ENCODE measurements at places on chromosomes 16 and 17. TPM values are rescaled to one million over a fixed set of nuclear protein-coding genes. Genes with fewer than 3 reads are reported as not detected.
A peak's percentile ranks its signal among the peaks of the same experiment; 100 is the strongest.

Gene PABPN1L
- total RNA-seq, result not detected

DNA sequence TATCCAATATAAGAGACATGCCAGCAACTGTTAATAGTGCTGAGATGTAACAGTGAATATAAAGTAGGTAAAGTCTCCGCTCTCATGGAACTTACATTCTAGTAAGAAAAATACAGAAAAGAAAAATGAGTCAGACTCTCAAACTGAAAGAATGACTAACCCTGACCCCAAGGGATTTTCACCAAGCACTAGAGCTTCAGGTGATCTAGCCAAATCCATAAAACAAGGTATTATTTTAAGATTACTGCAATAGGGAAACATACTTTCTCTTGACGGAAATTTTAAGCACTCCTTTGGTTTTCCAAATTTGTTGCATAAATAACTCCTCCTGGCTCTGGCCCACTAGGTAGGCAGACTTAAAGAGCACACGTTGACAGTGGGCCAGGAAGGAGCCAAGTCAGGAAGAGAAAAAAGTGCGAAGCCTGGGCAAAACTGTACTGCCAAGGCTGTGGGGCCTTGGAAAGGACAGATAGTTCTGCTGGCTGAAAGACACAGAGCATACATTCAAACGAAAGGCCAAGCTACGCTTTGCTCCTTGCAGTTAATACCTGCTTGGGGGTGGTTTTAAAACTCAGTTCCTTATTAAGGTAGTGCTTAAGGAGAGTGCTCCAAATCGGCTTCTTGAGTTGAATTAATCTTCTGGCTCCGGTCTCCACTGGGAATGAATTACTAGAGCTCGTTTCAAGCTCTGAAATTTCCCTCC lies 1.4 kb downstream of the GOT2 start:
- peak overlapping the region; percentile 72 for H3K27ac ChIP-seq
- no peaks in the 10 kb centered on the region for H3K27me3 ChIP-seq
- no peaks in the 10 kb centered on the region for H3K36me3 ChIP-seq
- peak overlapping the region; percentile 86 for H3K4me3 ChIP-seq

GRCh38 chr16:64975821-64976220 lies 146.0 kb downstream of the CDH11 start:
- DNase-seq, result no peak
- no peak overlapping the region for H3K4me3 ChIP-seq
- no peak overlapping the region for H3K27ac ChIP-seq
- no peaks in the 10 kb centered on the region for H3K27me3 ChIP-seq

DNA sequence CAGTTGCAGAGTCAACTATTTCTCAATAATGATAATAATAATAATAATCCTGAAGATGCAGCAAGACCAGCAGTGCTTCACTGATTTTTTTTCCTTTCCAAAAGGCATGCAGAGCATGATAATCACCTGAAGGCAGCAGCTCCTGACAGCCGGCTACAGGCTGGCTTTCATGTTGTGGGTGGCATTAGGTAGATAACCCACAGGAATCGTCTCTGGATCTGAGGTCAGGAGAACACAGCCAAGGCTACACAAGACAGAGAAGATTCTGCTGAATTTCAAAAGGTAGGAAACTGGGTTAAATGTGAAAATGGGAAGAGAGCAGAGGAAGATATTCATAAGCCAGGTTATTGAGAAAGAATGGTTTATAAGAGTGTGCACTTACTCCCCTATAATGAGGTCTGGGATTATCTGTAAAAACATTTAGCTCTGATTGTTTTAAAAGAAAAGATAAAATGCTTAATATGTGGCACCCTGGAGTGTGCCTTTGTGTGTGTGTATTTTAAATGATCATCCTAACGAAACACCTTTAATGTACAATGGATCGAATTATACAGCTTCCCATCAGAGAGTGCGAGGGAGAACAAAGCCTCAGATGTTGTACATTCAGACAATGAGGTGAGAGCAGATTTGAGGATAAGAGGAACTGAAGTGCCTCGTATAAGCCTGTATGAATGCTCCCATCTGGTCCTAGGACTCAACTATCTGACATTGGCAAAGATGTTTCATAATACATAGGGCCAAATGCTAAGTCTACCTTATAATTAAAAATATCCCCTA lies 273.1 kb downstream of the PHKB start:
- no peaks in the 10 kb centered on the region for H3K36me3 ChIP-seq
- no peak overlapping the region for H3K4me3 ChIP-seq
- H3K4me1 ChIP-seq, result no peaks in the 10 kb centered on the region
- no peaks in the 10 kb centered on the region for H3K27me3 ChIP-seq
- DNase-seq, result no peak

GRCh38 chr17:45852535-45853297 lies 8.0 kb downstream of the SPPL2C start:
- peaks cover 4% of the 10 kb centered on the region for H3K4me1 ChIP-seq
- no peak overlapping the region for H3K4me3 ChIP-seq
- no peaks in the 10 kb centered on the region for H3K36me3 ChIP-seq
- H3K27ac ChIP-seq, result no peak overlapping the region
- H3K27me3 ChIP-seq, result no peaks in the 10 kb centered on the region

- DNase-seq, result no peak
- no peak overlapping the region for H3K4me3 ChIP-seq
Measured at GRCh38 chr17:73427198-73427597, 115.4 kb upstream of the CDC42EP4 start.

DNA sequence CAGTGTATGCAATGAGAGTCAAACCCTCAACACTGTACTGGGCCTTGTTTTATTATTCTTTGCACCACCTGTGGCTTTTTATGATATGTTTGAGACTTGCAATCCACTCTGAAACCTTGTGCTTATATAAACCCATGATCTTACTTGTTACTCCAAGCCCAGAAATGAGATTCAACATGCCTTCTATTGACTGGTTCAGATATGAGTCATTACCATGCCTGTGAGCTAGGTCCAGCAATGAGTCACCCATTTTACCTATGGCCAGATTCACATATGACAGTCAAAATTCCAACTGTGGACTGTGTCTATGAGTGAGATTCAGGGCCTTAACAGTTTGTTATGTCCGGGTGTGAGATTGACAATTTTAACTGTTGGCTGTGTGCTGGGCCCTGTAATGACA lies 1846.1 kb downstream of the TP53TG3F start:
- H3K27ac ChIP-seq, result no peak overlapping the region
- no peak overlapping the region for H3K4me3 ChIP-seq
- H3K4me1 ChIP-seq, result no peaks in the 10 kb centered on the region
- no peak for DNase-seq
- H3K36me3 ChIP-seq, result no peaks in the 10 kb centered on the region

Data from CD4-positive, alpha-beta memory T cell (primary cell).